ENCODE measurements at places on chromosomes 4 and X. TPM values are rescaled to one million over a fixed set of nuclear protein-coding genes. Genes with fewer than 3 reads are reported as not detected.

DNA sequence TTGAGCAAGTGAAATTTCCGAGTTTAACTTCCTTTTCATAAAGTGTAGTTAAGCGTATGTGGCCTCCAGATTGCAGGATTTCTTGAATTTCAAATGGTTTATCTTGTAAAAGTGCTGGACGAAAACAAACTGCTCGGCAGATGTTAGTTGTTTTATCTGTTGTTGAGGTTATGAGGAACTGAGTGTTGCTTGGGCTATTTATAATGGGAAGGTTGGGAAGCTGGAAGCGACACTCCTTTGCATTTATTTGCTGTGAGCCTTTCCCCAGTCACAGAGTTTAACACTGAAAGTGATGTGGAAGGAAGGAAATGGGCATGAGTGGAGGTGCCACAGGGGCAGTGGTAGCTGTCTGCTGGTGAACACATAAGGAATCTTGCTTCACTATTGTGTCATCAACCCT, 284.9 kb downstream of the PCDH7 start:
- DNase-seq: no peak

- peak; percentile 69 for DNase-seq
Observed at GRCh38 chrX:153646620-153647373, at the start of gene DUSP9. TSS of gene DUSP9 (plus strand) at chrX:153647203. CDS start at chrX:153647954, 751 bp downstream.

DNA sequence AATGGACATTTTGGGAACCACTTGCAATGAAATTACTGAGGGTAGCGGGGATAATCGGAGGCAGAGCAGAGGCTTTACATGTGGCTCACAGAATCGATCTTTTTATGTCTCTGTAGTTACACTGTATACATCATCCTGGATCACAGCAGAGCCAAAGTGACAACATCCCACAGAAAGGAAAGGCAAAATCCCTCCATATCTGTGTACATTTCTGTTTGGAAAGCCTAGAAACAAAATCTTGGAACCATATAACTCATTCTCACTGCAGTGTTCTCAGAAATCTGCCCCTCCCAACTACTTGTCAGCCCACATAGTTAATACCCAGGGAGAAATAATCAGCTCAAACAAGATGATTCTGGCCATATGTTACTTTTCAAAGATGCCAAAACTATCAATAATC, 211.6 kb downstream of the DCLK2 start:
- DNase-seq: no peak

DNA sequence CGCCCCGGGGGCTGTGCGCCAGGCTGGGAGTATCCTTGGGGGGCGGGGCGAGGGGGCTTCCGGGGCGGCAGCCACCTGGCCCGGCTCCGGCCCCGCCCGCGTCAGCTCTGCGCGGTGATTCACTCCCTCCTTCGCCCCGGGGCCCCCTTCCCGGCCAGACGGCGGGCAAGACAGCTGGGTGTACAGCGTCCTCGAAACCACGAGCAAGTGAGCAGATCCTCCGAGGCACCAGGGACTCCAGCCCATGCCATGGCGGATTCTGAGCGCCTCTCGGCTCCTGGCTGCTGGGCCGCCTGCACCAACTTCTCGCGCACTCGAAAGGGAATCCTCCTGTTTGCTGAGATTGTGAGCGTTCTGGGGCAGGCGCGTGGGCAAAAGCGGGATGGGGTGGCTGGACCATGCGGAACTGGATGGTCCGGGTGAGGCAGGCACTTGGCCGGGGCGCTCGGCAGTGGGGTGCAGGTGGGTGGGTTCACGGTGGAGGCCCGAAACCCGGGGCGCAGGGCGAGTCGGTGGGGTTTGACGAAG, at the start of gene PLP2:
TSS of gene PLP2 (plus strand) at position 147 of the 528 bp plus-strand sequence. CDS start at position 250, 103 bp downstream.
- no peak for DNase-seq

DNA sequence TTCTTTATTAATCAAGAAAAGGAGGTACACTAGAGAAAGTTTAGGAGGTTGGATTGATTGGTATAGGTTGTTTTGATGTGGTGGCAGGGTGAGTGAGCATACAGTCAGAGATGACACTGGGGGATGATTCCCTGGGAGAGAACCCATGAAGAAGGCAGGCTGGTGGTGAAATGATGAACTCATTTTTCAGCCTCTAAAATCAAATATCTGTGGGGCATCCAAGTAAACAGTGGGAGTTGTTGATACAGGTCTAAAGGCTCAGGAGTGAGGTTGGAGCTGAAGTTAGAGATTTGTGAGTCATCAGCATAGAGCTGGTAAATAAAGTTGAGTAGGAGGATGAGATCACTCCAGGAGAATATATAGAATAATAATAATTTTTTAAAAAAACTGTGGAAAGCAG, 10.0 kb upstream of the AP1S2 start:
- peak; percentile 21 for DNase-seq

DNA sequence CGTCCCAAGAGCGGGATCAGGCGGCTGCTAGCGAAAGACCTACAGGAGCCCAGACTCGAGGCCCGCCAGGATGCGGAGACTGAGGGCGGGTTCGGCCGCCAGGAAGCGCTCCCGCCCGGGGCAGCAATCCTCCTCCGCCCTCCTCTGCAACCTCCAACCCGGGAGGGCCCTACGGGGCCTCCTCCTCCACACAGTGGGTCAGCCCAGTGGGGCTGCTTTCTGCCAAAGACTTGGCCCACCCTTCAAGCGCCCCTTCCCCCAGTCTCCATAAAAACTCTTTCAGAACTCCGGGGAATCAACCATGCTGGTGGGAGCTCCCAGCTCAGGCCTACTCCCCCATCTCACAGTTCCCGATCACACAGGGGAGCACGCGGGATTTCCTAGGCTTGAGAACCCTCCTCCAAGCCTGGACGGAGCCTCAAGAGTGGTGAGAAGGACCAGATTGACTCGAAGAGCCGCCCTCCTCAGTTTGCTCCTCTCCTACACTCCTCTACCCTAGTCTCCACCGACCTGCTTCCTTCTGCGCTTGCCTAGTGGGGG, 77.5 kb downstream of the RLIM start:
- DNase-seq: no peak

DNA sequence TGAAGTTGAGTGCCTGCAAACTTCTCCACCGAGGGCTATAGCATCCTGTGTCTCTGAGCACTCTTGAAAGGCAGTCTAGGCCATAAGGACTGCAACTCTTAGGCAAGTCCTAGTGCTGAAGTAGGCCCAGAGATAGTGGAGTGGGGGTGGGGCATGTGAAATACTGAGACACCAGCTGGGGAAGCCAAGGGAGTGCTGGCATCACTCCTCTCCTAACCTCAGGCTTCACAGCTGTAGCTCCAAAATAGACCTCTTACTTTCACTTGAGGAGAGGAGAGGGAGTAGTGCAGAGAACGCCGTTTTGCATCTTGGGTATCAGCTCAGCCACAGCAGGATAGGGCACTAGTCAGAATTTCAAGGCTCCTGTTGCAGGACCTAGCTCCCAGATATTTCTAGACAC, 56.2 kb upstream of the CYSLTR1 start:
- DNase-seq: no peak

Gene SGCB
- polyA plus RNA-seq: 20.9 TPM

Gene PLP2
- polyA plus RNA-seq: 164 TPM

Gene ADAMTS3
- not detected for polyA plus RNA-seq

Gene HMX1
- polyA plus RNA-seq: not detected
